Activated naive CD8-positive, alpha-beta T cell treated with anti-CD3 and anti-CD28 coated beads, Interleukin-2, amount 10 ng/mL, durations not matched to agents 7 days and 5 days (primary cell): ENCODE measurements at places on chromosomes 3 and 15. TPM values are rescaled to one million over a fixed set of nuclear protein-coding genes. Genes with fewer than 3 reads are reported as not detected.
A peak's percentile ranks its signal among the peaks of the same experiment; 100 is the strongest.

- DNase-seq: no peak
These were observed 186.1 kb upstream of the TSC22D2 start for GRCh38 chr3:150221904-150222523.

- no peak for DNase-seq
These were observed 107.8 kb upstream of the BCL6 start for GRCh38 chr3:187852842-187853730.

The IMP3 gene
- total RNA-seq: 85.3 TPM

The EAF2 gene
- 13.3 TPM for total RNA-seq

DNA sequence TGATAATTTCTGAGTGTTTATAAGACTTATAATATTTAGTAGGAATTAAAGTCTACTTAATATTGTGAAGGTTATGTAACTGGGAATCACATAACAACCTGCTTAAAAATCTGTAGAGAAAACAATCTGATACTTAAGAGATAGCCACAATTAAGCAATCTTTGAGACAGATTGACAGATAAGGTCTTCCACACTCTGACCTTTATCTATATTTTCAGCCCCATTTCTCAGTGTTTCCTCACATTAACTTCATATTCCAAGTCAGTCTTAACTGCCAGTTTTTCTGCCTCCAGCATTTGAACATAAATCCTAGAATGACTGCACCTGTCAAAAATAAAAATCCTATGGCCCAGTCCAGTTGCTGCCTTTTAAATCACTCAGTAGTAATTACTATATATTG is 423.2 kb downstream of the PYDC2 start:
- no peak for DNase-seq

- no peak for DNase-seq
These were observed 536.1 kb downstream of the AGBL1 start for GRCh38 chr15:86615816-86616215.

DNA sequence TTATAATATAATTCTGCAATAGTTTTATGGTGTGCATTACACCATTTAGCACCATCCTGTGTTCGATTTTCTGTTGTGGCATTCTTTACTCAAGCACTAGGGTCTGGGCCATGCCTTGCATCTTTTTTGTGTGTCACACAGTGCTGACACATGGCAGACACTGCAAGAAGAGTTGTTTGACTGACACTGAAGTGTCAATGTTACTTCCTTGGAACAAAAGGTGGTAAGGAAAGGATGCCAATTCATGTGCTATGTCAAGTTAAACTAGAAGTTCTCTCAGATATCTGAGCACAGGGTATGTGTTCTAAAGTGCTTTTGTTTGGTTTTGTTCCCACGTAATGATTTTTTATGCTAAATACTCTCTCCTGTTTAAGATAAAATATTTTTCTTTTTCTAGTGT is 102.5 kb upstream of the UNC13C start:
- DNase-seq: no peak

- DNase-seq: no peak
These were observed 109.9 kb downstream of the UACA start for GRCh38 chr15:70653426-70653825.

- DNase-seq: no peak
These were observed 14.8 kb downstream of the GNB4 start for GRCh38 chr3:179436517-179436916.

DNA sequence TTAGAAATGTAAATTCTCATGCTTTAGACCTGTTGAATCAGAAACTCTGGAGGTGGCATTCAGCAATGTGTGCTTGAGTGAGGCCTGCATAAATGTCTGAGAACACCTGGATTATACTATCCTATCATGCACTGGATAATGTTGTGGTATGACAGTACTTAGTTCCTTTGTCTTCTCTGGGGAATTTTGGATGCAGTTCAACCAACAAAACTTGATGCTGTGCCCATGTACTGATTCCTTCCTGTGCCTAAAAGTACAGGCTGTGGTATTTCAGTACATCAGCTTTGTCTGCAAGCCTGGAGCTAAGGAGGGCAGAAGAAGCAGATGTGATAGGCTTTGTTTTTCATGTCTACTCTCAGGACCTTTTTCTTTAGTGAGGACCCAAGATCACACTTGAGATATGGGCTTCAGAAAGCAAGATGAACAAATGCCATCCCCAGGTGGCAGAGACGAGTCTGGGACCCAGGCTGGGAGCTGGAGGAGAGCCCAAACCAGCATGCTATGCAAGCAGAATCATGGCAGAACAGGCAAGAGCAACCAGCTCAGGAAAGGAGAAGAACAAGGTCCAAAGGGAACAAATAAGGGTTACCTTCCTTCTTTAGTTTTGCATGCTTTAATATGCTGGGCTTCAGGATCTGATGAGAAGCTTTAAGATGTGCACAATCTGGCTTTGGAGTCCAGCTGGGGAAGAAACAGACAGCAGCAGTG is 124.7 kb downstream of the MYRIP start:
- no peak for DNase-seq

DNA sequence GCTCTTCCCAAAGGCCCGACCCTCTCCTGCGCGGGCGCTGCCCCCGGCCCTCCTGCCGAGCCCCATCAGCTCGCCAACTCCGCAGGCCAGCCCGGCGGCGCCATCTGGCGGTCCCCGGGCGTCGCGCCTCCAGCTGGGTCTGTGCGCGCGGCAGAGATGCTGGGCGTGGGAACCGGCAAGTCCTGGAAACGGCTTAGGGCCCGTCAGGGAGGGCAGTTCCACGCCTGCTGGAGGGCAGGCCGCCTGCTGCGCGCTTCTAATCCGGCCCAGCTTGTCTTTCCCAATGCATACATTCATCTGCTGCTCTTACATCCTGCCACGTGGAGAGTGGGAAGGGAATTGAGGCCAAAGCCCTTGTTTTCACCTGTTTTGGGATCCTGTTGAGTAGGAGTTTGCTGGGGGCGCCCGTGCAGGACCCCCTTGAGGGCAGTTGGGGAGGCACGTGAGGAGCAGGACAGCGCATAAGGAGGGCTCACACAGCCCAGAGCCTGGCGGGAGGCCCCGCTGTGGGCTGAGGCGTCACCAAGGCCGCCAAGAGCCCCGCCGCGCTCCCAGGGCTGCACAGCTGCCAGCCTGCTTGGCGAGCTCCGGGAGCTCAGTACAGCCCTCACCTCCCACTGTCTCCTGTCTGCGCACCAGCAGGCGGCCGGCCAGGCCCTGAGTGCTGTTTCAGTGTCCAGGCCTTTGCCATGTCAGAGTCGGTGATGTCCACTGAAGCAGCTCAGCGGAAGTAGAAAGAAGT is 165.6 kb downstream of the NSMCE3 start:
- DNase-seq: peak; percentile 75

DNA sequence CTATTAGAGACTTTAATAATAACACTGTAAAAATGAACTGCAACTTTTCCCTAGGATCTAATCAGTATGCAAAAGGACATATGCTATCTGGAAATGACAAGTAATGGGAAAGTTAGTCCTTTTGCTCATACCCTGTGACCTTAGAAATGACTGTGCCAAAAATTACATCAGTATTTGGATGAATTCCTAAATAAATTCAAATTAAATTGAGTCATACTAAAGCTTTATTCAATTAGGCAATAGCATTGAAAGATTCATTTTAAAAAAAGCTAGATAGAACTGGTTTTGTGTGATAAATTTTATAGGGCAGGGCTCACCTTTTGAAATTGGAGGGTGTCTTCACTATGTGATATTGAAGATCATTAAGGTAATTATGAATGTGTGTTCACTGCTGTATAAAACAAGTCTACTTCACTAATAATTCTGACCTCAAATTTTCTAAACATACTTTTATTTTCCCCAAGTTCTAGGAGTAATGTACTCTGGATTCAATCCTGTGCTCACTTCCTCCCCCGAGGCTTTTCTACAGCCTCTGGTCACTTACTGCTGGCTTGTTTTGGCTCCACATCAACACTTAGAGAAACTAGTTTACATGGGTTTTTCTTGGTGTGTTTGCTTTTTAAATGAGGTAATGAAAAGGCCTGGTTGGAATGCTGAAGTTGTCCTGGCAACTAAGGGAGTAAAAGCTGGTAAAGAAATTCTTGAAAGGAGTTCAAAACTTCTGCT is 44.4 kb upstream of the SPTSSB start:
- no peak for DNase-seq

DNA sequence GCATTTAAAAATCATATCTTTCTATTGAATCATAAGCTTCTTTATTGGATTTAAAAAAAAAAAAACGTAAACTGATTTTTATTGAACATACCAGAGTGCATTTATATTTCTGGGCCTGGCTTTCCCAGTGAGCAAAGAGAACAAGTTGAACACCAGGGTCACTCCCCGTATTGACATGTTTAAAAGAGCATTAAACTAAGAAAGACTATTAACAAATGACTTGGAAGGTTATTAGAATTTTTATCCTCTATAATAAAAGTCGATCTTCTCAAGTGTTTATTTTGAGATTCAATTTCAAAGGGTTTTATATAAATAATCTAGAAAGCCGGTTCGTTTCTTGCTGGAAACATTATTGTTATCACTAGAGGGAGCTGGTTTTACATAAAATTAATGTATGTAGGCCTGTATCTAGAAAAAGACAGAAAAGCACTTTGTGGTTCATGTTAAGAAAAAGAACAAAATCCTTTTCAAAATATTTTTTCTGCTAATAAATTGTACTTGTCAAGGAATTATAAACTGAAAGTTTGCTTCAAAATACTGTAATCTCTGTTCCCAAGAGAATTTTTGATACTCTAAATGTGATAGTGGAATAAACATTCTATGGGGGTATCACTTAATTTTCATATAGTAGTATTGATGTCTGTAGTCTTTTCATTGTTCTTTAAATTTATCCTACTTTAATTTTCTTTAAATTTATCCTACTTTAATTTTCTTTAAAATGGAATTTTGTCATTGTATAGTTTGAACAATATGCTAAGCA is 321.8 kb upstream of the MME start:
- DNase-seq: no peak

GRCh38 chr15:98523912-98524662 is 124.3 kb upstream of the IGF1R start:
- DNase-seq: no peak

DNA sequence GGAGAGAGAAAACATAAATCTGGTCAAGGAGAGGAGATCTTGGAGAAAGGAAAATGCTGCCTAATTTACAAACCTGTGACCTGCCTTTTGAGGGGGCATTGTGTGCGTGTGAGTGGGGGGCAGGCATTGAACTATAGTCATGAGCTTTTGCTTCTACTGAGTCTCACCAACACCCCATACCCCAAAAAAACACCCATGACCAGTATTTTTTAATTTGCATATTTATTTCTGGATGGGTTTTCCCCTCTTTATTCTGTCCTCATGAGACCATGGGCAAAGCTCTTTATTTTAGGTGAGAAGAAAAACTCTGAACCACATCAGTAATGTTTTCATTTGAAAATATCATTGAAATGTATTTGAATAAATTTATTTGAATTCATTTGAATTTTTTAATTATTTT is 20.6 kb downstream of the CD80 start:
- DNase-seq: no peak

DNA sequence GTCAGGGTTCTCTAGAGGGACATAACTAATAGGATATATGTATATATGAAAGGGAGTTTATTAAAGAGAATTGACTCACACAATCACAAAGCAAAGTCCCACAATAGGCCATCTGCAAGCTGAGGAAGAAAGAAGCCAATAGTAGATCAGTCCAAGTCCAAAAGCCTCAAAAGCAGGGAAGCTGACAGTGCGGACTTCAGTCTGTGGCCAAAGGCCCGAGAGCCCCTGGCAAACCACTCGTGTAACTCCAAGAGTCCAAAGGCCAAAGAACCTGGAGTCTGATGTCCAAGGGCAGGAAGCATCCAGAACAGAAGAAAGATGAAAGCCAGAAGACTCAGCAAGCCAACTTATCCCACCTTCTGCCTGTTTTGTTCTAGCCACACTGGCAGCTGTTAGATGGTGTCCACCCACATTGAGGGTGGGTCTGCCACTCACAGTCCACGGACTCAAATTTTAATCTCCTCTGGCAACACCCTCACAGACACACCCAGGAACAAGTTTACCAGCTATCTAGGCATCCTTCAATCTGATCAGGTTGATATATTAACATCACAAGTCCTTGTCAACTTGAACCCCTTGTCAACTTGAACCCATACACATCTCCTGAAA is 54.2 kb upstream of the ACAD9 start:
- no peak for DNase-seq

The ZPLD1 gene
- total RNA-seq: not detected

- DNase-seq: no peak
These were observed 114.6 kb upstream of the TSC22D2 start for GRCh38 chr3:150293401-150294001.

DNA sequence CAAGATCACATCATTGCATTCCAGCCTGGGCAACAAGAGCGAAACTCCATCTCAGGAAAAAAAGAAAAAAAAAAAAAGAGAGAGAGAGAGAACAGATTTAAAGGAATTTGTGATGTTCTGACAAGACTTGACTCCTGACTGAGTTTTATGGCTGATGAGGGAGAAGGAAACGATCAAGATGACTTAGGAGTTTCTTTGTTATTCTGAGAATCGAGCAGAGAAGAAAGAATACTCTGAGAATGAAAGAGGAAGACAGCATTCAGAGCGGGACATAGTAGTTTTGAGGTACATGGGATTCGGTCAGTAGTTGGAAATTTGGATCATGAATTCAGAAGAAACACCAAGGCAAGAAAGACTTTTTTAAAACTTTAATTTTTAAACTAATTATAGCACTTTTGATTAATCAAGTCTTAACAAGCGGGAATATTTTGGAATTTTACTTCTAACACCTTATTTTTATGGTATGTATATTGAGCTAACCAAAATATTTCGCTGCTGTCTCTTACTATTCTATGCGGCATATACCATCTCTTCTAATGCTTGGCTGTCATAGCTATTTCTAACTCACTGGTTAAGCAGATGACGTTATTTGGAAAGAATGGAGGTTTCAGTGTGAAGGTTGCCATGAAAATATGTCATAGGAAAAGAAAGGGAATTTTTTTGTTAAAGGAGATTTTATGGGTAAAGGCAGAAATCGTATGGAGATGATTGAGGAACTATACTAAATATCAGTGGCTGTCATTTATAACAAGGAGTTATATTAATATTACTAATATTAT is 644.1 kb downstream of the RBMS3 start:
- DNase-seq: no peak

- no peak for DNase-seq
These were observed 184.7 kb upstream of the POU1F1 start for GRCh38 chr3:87461036-87461435.

The CD276 gene
- total RNA-seq: 0.71 TPM

GRCh38 chr3:82376883-82377282 is 615.4 kb upstream of the GBE1 start:
- no peak for DNase-seq

The UQCRC1 gene
- total RNA-seq: 144 TPM

The CIDEC gene
- not detected for total RNA-seq

- no peak for DNase-seq
These were observed 64.0 kb downstream of the FLNB start for GRCh38 chr3:58072052-58072762.

The ADAMTS9 gene
- total RNA-seq: not detected

The SCAANT1 gene
- not detected for total RNA-seq

The MESP1 gene
- total RNA-seq: 1.8 TPM
